Astrocyte (in vitro differentiated cells and primary cell): ENCODE measurements at places on chromosomes 12 and 14. TPM values are rescaled to one million over a fixed set of nuclear protein-coding genes. Genes with fewer than 3 reads are reported as not detected.

RTL1 gene
- 0.18 and 0.31 TPM in 2 replicates for total RNA-seq

KLHL28 gene
- 21.2 and 22.1 TPM in 2 replicates for total RNA-seq

TGFB3 gene
- 30.5 and 31.1 TPM in 2 replicates for total RNA-seq

ERO1A gene
- total RNA-seq, result 80.5 and 94.0 TPM in 2 replicates

OAS1 gene
- total RNA-seq, result 132 and 149 TPM in 2 replicates

L2HGDH gene
- 5.2 and 6.0 TPM in 2 replicates for total RNA-seq

NEDD1 gene
- total RNA-seq, result 30.0 and 31.3 TPM in 2 replicates

ITGB7 gene
- 0.79 and 1.3 TPM in 2 replicates for total RNA-seq

REC8 gene
- total RNA-seq, result 33.5 and 46.4 TPM in 2 replicates

EMP1 gene
- total RNA-seq, result 57.6 and 71.7 TPM in 2 replicates

FOXG1 gene
- total RNA-seq, result 0.07 and 0.18 TPM in 2 replicates

TNFAIP2 gene
- 24.9 and 29.5 TPM in 2 replicates for total RNA-seq

TEX52 gene
- total RNA-seq, result not detected in 2 replicates

CIROP gene
- total RNA-seq, result not detected in 2 replicates

ESR2 gene
- total RNA-seq, result 0.16 TPM in 1 of 2 replicates, not detected in the other

MARK3 gene
- total RNA-seq, result 111 and 124 TPM in 2 replicates

PTPRR gene
- total RNA-seq, result 1.3 and 1.4 TPM in 2 replicates

AQP2 gene
- total RNA-seq, result not detected in 2 replicates

SLC7A8 gene
- 4.0 and 6.5 TPM in 2 replicates for total RNA-seq

ADAM20 gene
- 0.95 and 1.3 TPM in 2 replicates for total RNA-seq

CNIH1 gene
- 148 and 156 TPM in 2 replicates for total RNA-seq

WNT1 gene
- not detected in 2 replicates for total RNA-seq

NGB gene
- not detected in 2 replicates for total RNA-seq

PTCSC3 gene
- not detected in 2 replicates for total RNA-seq

ACSS3 gene
- 13.9 and 16.8 TPM in 2 replicates for total RNA-seq

PAPLN gene
- 5.0 and 9.1 TPM in 2 replicates for total RNA-seq

AKAP5 gene
- 2.9 and 3.1 TPM in 2 replicates for total RNA-seq

TAS2R31 gene
- total RNA-seq, result 2.2 TPM in 2 replicates

STAT6 gene
- 33.8 and 36.2 TPM in 2 replicates for total RNA-seq

MGAT4C gene
- total RNA-seq, result 1.1 and 1.2 TPM in 2 replicates

SLCO1B1 gene
- not detected in 2 replicates for total RNA-seq

ADGRD1 gene
- total RNA-seq, result 3.0 and 3.9 TPM in 2 replicates

BATF gene
- total RNA-seq, result not detected in 2 replicates

TAS2R14 gene
- 1.7 and 2.0 TPM in 2 replicates for total RNA-seq

TCL1A gene
- total RNA-seq, result not detected in 2 replicates

KRT6C gene
- not detected in 2 replicates for total RNA-seq
